ENCODE measurements at places on chromosomes 5 and 9. TPM values are rescaled to one million over a fixed set of nuclear protein-coding genes. Genes with fewer than 3 reads are reported as not detected.

- no peak for DNase-seq
Observed at GRCh38 chr5:150120617-150121447, 34.5 kb upstream of the CSF1R start.

DNA sequence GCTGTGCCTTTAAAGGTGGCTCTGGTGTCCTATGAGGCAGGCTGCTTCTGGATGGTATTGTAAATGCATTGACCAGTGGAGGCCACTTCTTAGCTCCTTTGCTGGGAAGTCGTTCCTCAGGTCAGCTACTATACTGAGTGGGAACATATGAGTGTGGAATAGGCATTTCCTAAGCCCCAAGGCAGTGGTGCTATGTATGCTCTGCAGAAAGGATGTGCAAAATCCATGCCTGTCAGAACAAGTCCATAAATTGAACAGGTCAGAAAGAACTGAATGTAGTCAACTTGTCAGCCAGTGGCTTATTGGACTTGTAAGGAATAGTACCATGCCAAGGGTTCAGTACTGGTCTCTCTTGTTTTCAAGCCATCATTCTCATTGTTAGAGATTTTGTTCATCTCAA, 216.4 kb downstream of the CDH10 start:
- no peak for DNase-seq

DNA sequence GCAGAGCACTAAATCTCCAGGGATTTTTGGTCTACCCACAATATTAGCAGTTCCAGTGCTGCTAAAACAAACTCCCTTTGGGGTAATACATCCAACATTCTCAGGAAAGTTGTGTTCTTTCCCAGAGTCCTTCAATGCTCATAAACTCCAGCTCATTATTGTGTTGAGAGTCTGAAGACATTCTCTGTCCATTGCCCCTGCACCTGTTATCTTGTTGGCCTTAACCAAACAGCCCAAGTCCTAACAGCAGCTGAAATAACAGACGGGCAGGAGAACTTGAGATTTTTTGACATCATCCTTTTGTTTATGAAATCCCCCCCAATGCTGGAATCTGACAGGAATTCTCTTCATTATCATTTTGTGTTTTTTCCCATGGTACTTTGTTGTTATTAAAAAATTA, 110.8 kb downstream of the PAPPA start:
- no peak for DNase-seq

Gene SPINK13
- not detected for polyA plus RNA-seq

Gene ADAM19
- 19.8 TPM for polyA plus RNA-seq

All from muscle of back (tissue), 13 donors.